ENCODE measurements at places on chromosomes 7 and 10. TPM values are rescaled to one million over a fixed set of nuclear protein-coding genes. Genes with fewer than 3 reads are reported as not detected.

The ANXA7 gene
- 115 TPM for total RNA-seq

The RTKN2 gene
- total RNA-seq: 0.47 TPM

The CALHM1 gene
- not detected for total RNA-seq

The TMEM130 gene
- 1.3 TPM for total RNA-seq

The TBX20 gene
- total RNA-seq: not detected

The NUTM2B gene
- 0.16 TPM for total RNA-seq

Data from bronchial smooth muscle cell (primary cell).